ENCODE measurements at places on chromosomes 7 and 10.

DNA sequence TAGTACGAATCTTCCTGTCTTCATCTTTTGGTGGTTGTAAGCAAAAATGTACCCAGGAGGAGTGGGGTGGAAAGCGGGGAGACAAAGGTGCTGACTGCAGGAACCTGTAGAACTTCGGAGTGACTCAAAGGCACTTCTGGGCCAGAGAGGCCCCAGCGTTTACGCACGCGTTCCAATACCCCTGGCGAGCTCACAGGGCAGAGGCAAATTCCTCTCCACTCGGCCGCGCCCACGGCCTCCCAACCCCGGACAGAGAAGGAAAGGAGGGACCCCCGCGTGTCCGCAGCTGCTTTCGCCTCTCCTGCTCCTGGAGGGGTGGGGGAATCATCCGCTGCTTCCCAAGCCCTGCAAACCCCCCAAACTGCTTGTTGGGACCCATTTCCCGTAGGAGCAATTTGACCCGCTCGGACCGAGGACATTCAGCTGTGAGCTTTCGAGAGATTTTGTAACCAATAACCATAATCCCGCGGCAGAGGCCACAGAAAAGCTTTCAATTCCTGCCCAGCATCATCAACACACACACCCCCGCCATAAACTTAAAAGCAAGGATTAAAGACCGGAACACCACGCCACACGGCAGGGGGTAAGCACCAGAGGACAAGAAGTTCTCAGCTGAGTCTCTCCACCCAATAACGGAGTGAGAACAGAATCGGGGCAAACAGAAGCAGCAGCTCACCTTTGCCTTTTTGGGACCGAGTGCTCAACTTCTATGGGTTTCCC, 2.3 kb downstream of the IGF2BP3 start:
- DNase-seq = peak; percentile 28

- no peak for DNase-seq
These were observed 62.9 kb downstream of the AKR1B1 start for GRCh38 chr7:134396031-134396430.

DNA sequence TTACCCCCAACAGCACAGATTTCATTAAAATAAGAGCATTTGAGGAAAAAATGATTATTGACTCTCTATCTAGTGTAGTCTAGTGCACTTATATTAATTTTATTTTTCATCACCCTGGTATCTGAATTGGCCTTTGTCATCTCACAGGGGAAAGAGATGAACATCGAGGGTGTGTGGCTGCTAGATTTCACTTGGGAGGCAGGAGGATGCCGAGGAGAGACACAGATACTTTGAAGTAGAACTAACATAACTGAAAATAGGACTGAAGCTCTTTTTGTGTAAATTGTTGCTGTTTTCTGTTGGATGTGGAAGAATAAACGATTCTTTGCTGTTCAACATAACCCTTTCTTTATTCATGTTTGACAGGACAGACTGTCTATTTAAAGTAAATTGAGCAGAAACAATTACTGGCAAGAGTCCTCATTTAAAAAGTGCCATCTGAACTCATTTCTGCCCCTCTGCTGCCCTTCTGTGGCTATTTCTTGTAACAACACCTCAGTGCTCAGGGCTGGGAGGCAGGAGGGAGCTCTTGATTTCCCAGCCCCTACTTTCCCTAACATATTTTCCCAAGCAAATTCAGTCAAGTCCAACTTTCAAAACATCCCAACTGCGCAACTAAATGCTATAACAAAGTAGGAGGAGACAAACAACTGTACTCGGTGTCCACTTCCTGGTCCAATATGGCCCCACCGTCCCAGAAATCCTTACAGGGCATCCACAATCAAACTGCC, 15.6 kb downstream of the LYZL1 start:
- DNase-seq = peak; percentile 54

DNA sequence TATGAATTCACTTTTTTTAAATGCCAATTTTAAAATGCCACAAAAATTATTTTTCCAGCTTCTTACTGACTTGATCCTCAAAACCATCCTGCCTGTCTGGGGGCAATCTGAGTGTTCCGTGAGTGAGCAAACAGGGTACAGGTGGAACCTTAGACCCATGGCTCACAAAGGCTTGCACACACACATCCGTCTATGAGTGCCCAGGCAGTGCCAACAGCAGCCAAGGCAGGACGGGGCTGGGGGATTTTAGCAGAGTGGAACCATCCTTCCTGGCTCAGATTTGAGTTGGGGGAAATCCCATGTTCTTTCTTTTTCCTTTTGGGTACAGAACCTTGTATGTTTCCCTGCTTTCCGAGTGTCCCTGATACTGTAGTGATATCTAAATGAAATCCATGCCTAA, 377.7 kb upstream of the MGMT start:
- DNase-seq = no peak

DNA sequence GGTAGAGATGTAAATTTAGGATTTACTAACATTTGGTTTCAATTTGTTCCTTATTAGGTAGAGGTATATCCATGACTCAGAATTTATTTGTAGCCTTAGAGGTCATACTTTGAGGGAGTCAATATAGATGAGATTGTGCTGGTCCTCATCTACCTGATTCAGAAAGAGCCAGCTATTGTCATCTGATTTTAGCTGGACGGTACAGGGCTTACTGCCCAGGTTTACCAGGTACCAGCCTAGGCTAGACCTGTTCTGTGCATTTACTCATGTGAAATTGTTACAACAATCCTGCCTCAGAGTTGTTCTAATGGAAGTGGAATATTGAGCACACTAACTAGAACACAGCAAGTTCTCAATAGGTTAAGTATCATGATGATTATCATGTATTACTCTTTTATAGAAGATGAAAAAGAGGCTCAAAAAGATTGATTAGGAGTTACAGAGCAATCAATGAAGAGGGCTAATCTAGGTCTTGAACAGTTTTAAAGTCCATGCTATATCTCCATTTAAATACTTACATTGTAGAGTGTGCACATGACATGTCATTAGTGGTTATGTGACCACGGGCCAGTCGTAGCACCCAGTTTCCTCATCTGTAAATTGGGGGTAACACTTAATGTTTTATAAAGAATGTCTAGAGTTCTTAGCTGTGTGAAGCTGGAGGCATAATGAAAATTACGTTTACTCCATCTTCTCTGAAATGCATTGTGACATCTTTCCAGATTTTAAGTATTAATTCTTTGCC, 42.1 kb downstream of the TRIM24 start:
- DNase-seq = no peak

DNA sequence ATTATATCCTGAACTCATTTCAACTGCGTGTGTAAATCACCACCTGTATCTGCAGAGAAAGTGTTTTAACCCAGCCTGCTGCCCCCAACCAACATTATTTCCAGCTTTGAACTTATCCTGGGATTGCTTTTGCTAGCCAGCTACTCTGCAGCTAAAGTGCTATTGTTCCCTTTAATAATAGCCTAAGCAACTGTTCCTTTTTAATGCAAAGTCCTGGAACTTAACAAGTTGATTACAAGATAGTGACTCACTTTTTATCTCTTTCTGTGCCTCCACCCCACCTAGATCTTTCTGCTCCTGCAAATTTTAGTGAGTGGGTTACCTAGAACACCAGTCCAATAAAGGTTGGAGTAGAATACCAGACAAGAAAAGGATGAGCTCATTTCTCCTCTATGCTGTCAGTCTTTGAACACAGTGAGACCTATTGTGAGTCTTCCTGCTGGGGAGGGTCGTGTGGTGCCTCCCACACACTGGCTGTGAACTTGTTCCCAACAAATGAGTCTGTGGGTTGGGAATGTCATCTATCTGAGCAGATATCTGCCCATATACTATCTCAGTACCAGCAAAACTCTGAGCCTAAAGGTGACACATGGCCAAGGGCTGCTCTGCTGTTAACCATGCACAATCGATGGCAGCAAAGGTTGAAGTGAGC, 137.7 kb downstream of the FAM204A start:
- DNase-seq = no peak

- DNase-seq = no peak
These were observed 767 bp upstream of the ADAM8 start for GRCh38 chr10:133277277-133277992.

DNA sequence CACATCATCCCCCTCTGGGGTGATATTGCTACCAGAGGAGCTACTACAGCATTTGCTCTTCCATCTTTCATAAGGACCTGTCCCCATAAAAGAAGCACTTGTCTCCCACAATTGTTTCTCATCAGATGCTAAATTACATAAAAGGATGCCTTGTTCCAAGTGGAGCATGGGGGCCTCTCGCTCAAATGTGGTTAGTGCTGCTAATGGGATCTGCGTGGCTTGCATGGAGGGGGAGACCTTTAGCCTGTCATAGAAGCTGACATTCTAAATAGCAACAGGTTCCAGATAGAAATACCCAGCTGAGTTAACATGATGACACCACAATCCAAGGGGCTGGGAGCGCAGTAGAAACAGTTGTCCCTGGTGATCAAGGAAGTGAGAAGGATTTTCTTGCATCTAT, 257.9 kb downstream of the SFMBT2 start:
- no peak for DNase-seq

GRCh38 chr10:100999742-101000126, at the start of gene LZTS2:
Gene LZTS2, plus strand, starts transcription at chr10:100999808. Its CDS starts 2,731 bp downstream, at chr10:101002539.
- no peak for DNase-seq

DNA sequence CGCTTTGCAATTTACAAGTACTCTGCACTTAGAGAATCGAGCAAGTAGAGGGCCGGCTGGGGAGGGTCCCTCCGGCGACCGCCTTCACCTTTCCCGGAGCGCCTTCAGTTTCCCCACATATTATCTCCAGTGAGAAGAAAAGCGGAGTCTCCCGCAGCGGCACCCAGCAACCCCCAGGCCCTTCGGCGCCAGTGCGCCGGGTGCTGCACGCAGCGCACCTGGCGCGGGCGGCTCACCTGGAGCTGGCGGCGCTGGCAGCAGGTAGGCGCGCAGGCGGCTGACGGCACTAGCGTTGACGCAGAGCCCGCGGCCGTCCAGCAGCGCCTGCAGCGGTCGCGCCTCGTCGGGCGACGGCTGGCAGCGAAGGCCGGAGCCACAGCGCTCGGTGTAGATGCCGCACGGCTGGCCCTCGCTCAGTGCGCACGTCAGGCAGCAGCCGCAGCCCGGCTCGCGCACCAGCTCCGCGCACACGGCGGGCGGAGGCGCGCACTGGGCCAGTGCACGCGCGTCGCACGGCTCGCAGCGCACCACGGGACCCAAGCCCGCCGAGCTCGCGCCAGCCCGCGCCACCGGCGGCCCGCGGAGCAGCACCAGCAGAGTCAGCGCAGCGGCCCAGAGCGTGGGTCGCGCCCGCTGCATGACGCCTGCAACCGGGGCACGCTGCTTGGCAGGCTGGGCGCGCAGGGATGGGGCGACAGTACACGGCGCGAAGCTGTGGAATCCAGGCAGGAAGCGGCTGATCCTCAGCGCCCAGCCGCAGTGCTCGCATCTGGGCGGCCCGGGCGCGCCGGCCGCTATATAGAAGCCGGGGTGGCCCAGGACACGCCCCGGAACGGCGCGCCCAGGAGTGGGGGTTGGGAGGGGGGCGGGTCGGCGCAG, at the start of gene IGFBP3:
Gene IGFBP3, minus strand, starts transcription at position 771 of the 879 bp plus-strand sequence. Its CDS starts 132 bp downstream, at position 639.
- DNase-seq = peak; percentile 10

DNA sequence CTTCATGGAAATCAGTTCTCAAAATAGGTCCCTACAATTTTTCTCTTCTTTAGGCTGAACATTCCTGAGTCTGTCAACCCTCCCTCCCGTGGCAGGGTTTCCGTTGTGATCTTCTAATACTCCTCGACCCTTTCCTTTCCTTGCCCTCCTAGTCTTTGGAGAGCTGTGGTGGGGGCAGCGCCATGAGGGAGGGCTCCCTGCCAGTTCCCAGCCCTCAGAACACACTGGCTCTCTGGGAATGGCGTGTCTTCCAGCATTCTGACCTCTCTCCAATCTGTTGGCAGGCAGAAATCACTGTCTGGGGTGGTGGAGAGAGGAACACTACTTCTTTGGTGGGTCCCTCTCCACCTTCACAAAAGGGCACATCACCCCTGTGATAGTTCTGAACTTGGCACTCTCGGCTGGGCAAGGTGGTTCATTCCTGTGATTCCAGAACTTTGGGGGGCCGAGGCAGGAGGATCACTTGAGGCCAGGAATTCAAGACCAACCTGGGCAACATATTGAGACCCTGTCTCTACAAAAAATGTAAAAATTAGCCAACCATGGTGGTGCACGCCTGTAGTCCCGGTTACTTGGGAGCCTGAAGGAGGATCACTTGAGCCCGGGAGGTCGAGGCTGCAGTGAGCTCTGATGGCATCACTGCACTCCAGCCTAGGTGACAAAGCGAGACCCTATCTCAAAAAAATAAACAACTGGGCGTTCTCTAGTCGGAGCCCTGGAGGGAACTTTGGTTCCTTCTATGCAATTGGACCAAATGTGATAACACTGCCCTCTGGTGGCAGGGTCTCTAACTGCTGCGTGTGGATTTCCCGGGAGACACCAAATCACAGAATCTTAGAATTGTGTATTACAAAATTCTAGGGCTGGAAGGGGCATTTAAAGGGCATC, 13.1 kb upstream of the ARPC1A start:
- DNase-seq = peak; percentile 78

DNA sequence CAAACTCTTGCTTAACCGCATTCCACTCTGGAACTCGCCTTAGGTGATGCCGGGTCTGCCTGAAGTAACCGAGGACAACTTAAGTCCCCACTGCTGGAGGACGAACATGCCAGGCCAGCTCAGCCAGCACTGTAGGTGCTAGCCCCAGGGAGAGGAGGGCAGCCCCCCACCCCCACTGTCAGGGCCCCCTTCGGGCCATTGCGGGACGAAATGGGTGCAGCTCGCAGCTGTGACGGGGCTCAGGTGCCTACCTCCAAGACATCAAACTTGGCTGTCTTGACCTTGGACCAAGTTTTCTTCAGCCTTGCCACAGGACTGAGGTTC, 60.4 kb downstream of the CSGALNACT2 start:
- DNase-seq = no peak

DNA sequence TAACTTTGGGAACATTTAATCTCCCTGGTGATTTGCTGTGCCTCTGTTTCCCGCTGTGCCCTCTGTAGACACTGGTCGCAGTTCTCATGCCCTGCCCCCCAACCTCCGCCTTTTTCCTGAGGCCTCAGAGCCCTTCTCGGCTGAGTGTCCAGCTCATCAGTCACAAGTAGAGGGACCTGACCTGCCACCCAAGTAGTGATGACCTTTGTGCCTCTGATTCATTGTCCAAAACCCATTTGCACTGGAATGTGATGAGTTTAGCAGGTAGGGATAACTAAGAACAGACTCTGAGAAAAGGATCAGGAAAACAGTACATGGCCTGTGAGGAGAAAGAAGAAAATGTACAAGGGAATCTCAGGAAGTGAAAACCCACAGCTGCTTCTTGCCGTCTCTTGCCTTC, 58.8 kb downstream of the LANCL2 start:
- no peak for DNase-seq

- no peak for DNase-seq
These were observed 84.2 kb downstream of the REEP3 start for GRCh38 chr10:63605197-63605967.

- DNase-seq = no peak
These were observed 74.3 kb upstream of the MKX start for GRCh38 chr10:27819781-27820531.

DNA sequence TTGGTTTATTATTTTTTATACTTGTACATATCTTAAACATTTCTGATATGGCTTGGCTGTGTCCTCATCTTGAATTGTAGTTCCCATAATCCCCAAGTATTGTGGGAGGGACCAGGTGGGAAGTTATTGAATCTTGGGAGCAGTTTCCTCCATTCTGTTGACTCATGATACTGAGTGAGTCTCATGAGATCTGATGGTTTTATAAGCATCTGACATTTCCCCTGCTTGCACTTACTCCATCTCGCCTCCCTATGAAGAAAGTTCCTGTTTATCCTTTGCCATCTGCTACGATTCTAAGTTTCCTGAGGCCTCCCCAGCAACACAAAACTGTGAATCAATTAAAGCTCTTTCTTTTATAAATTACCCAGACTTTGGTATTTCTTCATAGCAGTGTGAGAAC, 207.7 kb downstream of the TPK1 start:
- no peak for DNase-seq
